CD8-positive, alpha-beta memory T cell (primary cell): ENCODE measurements at places on chromosomes 7 and 10. TPM values are rescaled to one million over a fixed set of nuclear protein-coding genes. Genes with fewer than 3 reads are reported as not detected.

GRCh38 chr7:155971180-155971770 is 159.0 kb upstream of the SHH start:
- no peaks in the 10 kb centered on the region for H3K4me1 ChIP-seq
- DNase-seq: no peak
- no peaks in the 10 kb centered on the region for H3K27me3 ChIP-seq
- no peaks in the 10 kb centered on the region for H3K36me3 ChIP-seq
- no peak overlapping the region for H3K4me3 ChIP-seq

The CPA2 gene
- total RNA-seq: not detected

GRCh38 chr10:53379956-53380355 is 607.4 kb upstream of the MBL2 start:
- H3K27me3 ChIP-seq: no peaks in the 10 kb centered on the region
- no peak overlapping the region for H3K27ac ChIP-seq

DNA sequence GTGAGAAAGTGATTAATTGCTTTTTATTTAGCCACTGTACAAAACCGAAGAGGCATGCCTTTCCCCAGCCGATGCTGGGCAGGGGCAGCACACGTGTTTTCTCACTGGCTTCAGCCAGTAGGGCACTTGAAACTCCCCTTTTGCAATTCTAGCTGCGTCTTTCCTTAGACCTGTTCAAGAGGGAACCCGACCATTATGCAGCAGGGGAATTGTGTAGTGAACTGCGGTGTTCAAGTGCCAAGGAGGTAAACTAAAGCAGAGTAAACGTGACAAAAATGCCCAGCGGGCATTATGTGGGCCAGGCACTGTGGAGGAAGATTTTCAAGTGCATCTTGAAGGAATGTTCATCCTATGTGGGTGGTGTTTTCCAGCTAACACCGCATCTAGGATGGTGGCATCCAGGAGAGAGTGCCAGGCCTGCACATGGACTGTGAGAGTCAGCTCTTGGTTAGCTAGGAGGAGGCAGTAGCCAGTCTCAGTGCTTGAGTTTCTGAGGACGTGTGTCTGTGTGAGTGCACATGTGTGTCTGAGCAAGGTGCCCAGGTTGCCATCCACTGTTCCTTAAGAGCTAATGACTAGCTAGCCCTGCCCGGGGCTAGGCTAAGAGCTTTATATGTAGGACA is 3.3 kb downstream of the WIPF3 start:
- H3K4me1 ChIP-seq: no peaks in the 10 kb centered on the region
- no peak overlapping the region for H3K4me3 ChIP-seq
- H3K36me3 ChIP-seq: no peaks in the 10 kb centered on the region
- peaks cover 7% of the 10 kb centered on the region for H3K27me3 ChIP-seq

The GRID1 gene
- not detected for total RNA-seq

The TMEM196 gene
- total RNA-seq: not detected

The ANKRD1 gene
- not detected for total RNA-seq

GRCh38 chr10:70324951-70325781 is 41.4 kb upstream of the NPFFR1 start:
- no peak overlapping the region for H3K4me3 ChIP-seq
- H3K36me3 ChIP-seq: no peaks in the 10 kb centered on the region
- H3K4me1 ChIP-seq: peaks cover 27% of the 10 kb centered on the region
- H3K27ac ChIP-seq: no peak overlapping the region
- H3K27me3 ChIP-seq: no peaks in the 10 kb centered on the region
- no peak for DNase-seq

The DPYSL4 gene
- total RNA-seq: 3.3 TPM

- H3K27ac ChIP-seq: no peak overlapping the region
- H3K4me1 ChIP-seq: no peaks in the 10 kb centered on the region
- H3K36me3 ChIP-seq: no peaks in the 10 kb centered on the region
- no peak for DNase-seq
- H3K4me3 ChIP-seq: no peak overlapping the region
- peaks cover 4% of the 10 kb centered on the region for H3K27me3 ChIP-seq
Observed at GRCh38 chr7:132255115-132255797, 321.0 kb downstream of the PLXNA4 start.

DNA sequence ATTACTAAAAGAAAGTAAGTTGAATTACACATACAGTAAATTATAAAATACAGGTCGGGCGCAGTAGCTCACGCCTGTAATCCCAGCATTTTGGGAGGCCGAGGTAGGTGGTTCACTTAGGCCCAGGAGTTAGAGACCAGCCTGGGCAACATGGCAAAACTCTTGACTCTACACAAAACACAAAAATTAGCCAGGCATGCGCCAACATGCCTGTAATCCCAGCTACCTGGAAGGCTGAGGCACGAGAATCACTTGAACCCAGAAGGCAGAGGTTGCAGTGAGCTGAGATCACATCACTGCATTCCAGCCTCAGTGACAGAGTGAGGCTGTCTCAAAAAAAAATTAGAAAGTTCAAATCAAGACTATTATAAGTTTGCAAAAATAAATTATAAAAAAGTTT is 174.9 kb downstream of the GALNT11 start:
- no peaks in the 10 kb centered on the region for H3K4me1 ChIP-seq
- H3K27ac ChIP-seq: no peak overlapping the region
- H3K27me3 ChIP-seq: no peaks in the 10 kb centered on the region
- no peak for DNase-seq
- H3K4me3 ChIP-seq: no peak overlapping the region

DNA sequence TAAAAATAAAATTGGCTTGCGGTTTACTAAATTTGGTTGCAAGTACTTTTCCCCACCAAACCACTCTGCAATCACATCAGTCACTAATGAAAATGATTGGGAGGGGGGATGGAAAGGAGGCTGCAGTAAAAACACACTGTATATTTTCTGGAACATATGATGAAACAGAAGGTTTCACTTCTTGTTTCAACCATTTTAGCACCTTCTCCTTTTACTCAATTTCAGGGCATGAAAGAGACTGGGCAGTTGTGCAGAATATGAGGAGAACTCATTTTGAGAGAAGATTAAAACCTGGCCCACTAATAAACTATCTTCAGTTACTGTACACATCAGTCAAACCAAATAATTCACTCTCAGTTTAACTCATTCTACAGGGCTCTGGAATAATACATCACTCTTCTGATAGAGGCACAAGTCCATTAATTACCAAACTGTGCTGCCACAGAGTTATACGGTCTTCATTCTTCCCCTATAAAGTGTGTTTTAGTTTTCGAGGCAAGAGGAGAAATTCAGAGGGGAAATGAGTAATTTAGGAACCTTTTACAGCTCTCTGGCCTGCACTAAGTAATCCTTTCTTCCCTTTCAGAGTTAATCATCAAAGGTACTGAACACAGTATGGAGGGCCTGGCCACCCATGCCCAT is 25.5 kb downstream of the JAZF1 start:
- peaks cover 19% of the 10 kb centered on the region for H3K4me1 ChIP-seq
- no peak overlapping the region for H3K27ac ChIP-seq
- DNase-seq: no peak
- H3K27me3 ChIP-seq: no peaks in the 10 kb centered on the region
- no peak overlapping the region for H3K4me3 ChIP-seq
- no peaks in the 10 kb centered on the region for H3K36me3 ChIP-seq

DNA sequence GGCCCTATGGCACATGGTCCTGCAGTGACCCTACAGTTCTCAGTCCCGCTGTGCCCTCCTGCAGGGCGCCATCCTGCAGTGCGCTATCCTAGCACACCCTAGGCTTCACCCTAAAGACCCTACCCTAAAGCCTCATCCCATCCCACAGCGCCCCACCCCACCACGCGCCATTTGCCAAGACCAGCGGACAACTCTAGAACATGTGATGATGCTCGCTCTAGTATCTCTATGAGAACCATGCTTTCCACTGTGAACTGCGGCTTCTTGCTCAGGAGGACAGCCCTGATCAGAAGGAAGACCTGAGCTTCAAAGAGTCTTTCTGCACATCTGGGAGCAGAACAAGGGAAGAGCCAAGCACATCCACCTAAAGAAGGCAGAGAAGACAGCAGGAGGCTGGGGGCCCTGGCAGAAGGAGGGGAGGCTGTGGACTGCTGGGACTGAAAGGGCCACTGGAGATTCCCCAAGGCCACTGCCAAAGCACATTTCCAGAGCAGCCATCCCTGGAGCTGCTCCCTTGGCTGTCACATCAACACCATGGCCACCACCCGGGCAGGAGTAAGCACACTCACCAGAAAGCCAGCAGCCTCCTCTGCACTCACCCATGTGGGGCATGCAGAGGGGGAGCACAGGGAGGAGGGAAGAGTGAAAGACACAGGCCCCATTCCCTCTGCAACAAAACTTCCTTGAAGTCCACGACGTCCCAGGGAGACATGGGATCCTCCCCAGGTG is 134.1 kb downstream of the TNS3 start:
- no peak overlapping the region for H3K4me3 ChIP-seq
- H3K36me3 ChIP-seq: no peaks in the 10 kb centered on the region
- H3K27me3 ChIP-seq: peaks cover 2% of the 10 kb centered on the region
- H3K4me1 ChIP-seq: no peaks in the 10 kb centered on the region

The CPA1 gene
- total RNA-seq: not detected

GRCh38 chr7:66920256-66920655 is 769 bp upstream of the TMEM248 start:
- no peaks in the 10 kb centered on the region for H3K36me3 ChIP-seq
- DNase-seq: no peak
- peak overlapping the region; percentile 78 for H3K27ac ChIP-seq
- H3K4me1 ChIP-seq: peaks cover 29% of the 10 kb centered on the region
- no peak overlapping the region for H3K4me3 ChIP-seq

GRCh38 chr7:52462474-52462873 is 573.0 kb upstream of the POM121L12 start:
- no peaks in the 10 kb centered on the region for H3K27me3 ChIP-seq
- H3K4me3 ChIP-seq: no peak overlapping the region
- no peak overlapping the region for H3K27ac ChIP-seq
- H3K4me1 ChIP-seq: no peaks in the 10 kb centered on the region
- DNase-seq: no peak

GRCh38 chr10:89702121-89702480 is 711 bp downstream of the KIF20B start:
- H3K4me3 ChIP-seq: peak overlapping the region; percentile 86
- no peaks in the 10 kb centered on the region for H3K27me3 ChIP-seq
- H3K27ac ChIP-seq: peak overlapping the region; percentile 84

GRCh38 chr7:111639934-111640333 is 77.6 kb upstream of the IMMP2L start:
- no peak overlapping the region for H3K27ac ChIP-seq
- no peaks in the 10 kb centered on the region for H3K27me3 ChIP-seq
- no peak overlapping the region for H3K4me3 ChIP-seq
- no peaks in the 10 kb centered on the region for H3K36me3 ChIP-seq

DNA sequence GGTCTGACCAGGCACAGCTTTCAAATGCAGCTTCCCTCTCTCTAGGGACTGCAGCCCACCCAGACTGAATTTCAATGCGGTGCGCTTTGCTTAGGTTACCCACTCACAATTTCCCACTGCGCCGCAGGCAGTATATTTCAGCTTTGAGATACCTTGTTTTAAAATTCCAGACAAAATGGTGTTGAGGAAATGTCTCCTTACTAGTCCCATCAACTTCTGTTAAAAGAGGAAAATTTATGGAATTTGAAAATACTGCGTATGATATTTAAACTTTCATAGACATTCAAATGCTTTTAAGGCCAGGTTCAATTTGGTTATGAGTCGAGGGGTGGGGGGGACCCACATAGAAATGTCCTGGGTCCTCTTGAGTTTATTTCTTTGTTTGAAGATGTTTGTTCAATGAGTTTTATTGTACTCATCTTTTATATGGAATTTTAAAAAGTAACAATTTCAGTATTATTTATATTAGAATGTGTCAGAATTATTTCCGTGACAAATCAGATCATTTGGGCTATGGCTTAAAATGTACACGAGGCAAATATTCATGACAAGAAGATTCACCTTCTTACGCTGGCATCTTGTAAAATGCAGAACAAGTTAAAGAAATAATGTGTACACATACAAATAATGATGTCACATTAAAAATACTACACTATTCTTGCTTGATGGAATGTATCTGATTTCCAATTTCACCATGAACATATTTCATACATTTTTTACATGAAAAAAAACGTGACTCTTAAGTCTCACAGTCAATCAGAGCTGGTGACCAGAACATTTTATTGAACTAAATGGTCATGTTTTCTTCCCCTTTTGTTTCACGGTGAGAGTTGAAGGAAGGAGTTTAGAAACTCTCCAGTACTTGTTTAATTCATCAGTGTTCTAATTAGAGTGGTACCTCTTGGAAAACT is 1.3 kb downstream of the IKZF1 start:
- peak overlapping the region; percentile 92 for H3K4me3 ChIP-seq
- no peaks in the 10 kb centered on the region for H3K27me3 ChIP-seq
- peaks cover 55% of the 10 kb centered on the region for H3K4me1 ChIP-seq

DNA sequence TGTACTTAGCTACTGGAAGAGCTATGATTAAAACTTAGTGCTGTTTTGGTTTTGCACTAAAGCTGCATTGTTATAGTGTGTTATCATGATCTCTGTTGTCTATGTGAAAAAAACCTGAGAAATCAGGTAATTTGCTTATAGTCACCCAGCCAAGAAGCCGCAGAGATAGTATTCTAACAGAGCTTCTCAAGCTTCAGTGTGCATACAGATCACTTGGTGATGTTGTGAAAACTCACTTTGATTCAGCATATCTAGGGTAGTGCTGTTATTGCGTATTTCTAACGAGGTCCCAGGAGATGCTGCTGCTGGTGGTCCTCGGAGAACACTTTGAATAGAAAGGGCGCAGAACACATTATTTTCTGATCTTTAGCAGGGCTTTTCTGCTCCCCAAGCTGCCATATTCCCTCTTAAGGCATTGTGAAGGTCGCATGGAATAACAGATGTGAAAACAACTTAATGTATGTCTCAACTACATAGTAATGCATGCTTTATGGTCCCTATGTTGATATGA is 68.4 kb upstream of the PDCD4 start:
- no peak overlapping the region for H3K27ac ChIP-seq
- no peaks in the 10 kb centered on the region for H3K36me3 ChIP-seq
- no peaks in the 10 kb centered on the region for H3K27me3 ChIP-seq
- H3K4me3 ChIP-seq: no peak overlapping the region
- DNase-seq: no peak
- H3K4me1 ChIP-seq: peaks cover 36% of the 10 kb centered on the region

- no peak overlapping the region for H3K27ac ChIP-seq
- H3K27me3 ChIP-seq: no peaks in the 10 kb centered on the region
- no peak for DNase-seq
Observed at GRCh38 chr7:38699471-38699870, 68.3 kb upstream of the AMPH start.

GRCh38 chr7:99465421-99465768 is 572 bp downstream of the ATP5MF start:
- peaks cover 8% of the 10 kb centered on the region for H3K36me3 ChIP-seq
- peak overlapping the region; percentile 84 for H3K27ac ChIP-seq
- peak overlapping the region; percentile 92 for H3K4me3 ChIP-seq
- no peak for DNase-seq
- no peaks in the 10 kb centered on the region for H3K27me3 ChIP-seq
- peaks cover 21% of the 10 kb centered on the region for H3K4me1 ChIP-seq
